AG20443 (cell line): ENCODE measurements at places on chromosomes 3 and 15.

GRCh38 chr15:77574521-77575202 is 58.0 kb downstream of the LINGO1 start:
- DNase-seq: no peak

GRCh38 chr15:87707071-87707470 is 549.5 kb downstream of the NTRK3 start:
- no peak for DNase-seq

GRCh38 chr3:108518895-108519294 is 8.5 kb upstream of the MYH15 start:
- DNase-seq: no peak

GRCh38 chr15:87561641-87562040 is 694.9 kb downstream of the NTRK3 start:
- no peak for DNase-seq

GRCh38 chr3:65848024-65848423 is 190.7 kb downstream of the MAGI1 start:
- no peak for DNase-seq

- no peak for DNase-seq
Observed at GRCh38 chr15:78995921-78996893, 51.4 kb upstream of the CTSH start.
